Midbrain (tissue), 1 donor: ENCODE measurements at places on chromosomes 5 and 9.

DNA sequence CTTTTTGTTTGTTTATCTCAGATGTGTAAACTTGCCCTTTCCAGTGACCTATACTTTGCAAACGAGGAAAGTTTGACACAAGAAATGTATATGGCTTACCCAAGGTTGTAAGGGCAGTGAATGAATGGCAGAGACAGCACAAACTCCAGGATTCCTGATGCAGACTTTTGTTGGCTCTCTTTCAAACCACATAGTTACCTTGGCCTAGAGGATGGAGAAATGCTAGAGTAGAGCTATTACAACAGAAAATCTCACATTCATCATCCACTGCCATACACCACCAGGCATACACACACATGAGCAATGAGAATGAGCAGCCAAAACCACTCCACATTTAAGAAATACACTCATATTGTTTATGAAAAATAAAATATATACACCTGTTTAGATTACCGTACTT, 387.0 kb downstream of the TLR4 start:
- DNase-seq, result peak; percentile 27

GRCh38 chr9:76926846-76927245, 20.9 kb upstream of the PRUNE2 start:
- no peak for DNase-seq

DNA sequence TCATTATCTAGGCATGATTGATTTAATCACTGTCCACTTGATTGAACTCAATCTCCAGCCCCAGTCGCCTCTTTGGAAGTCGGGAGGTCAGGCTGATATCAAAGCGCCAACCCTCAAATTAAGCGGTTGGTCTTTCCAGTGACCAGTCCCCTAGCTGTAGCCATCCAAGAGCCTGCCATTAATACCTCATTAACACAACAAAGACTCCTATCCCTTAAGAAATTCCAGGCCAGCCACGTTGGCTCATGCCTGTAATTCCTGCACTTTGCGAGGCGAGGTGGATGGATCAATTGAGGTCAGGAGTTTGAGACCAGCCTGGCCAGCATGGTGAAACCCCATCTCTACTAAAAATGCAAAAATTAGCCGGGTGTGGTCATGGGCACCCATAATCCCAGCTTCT, 27.4 kb upstream of the GCNT1 start:
- no peak for DNase-seq

DNA sequence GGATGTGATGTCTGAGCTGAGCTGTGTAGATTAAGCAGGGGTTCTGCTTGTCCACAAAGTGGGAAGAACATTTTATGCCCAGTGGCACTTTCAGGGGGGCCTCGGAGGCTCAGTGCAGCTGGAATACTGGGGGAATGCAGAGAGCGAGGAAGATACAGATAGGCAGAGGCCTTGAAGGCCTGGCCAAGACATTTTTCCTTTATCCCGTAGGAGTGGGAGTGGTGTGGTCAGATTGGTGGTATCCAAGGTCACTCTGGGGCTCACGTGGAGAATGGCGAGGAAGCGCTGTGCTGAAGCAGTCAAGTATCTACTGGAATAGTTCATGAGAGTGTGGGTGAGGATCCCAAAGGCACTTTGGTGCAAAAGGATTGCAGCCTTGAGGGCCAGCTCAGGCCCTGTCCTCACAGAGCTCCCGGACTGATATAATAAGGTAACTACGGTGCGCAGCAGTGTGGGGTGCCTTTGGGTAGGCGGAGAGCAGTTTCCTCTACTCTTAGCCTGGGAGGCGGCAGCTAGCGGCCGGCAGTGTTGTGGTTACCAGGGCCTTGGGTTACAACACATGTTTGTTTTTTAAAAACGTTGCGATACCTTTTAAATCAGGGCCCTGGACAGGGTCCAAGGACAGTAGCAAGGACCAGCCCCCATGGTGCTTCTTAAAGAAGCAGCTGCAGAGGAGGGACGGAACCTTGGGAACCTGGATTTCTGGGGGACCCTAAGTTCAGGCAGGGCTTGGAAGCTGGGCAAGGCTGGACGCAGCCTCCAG, 10.8 kb upstream of the CCDC69 start:
- DNase-seq, result no peak

DNA sequence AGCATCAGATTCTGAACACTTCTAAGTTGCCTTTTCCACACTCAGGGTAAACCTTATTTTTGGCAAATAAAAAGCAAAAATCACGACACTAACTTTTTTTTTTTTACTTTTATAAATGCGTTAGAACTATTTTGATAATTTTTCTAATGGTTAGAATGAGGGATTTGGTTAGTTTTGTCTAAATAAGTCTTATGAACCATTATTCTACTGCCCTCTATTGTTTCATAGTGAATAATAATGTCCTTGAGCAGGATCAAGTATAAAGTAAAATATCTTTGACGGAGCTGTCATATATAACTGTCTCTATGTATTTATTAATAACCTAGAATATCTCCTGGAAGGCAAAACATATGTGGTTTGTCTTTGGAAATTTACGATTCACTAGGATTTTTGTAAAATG, 631.8 kb downstream of the GABRG2 start:
- no peak for DNase-seq
